ENCODE measurements at places on chromosomes 6 and 20.

DNA sequence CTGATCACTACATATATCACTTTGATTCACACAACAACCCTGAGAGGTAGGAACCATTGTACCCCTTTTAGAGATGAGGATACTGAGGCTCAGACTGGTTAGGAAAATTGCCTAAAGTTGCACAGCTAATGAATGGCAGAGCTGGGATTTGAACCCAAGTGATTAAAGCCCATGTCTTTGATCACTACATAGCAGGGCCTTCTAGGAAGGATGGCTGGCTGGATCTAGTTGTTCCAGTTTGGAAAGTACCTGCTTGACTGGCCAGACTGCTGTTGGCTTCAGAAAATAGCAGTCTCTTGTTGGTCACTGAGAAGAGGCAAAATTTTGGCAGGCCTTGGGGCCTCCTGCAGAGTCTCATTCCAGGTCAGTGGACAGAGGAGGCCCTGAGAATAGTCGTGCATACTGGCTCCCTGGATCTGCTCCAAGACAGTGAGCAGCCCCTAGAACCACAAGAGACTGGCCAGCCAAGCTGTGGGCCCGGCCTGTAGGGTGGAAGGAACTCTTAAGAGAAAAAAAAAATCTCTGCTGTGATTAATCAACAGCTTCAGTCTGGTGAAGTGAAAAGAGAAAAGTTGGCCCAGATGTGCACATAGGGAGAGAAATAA lies 17.5 kb downstream of the PPARD start:
- DNase-seq = no peak

GRCh38 chr6:1418471-1419191 lies 29.3 kb downstream of the FOXF2 start:
- DNase-seq = no peak

DNA sequence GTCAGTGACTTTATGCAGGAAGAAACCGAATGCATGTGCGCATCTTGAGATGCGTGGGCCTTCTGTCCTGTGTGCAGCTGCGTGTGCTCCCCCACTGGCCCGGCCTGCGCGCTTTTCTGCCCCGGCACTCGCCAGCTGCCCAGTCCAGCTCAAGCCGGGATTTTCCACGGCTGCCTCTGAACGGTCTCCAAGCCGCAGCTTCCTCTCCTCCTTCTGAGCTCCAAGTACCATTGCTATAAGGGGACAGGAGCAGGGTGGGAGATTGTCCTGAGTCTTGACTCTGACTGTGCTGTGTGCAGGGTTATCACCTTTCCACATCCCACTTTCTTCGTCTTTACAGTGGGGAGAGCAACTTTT lies 302.8 kb downstream of the THBS2 start:
- DNase-seq = no peak

- DNase-seq = no peak
Measured at GRCh38 chr20:4216142-4216735, 200.9 kb upstream of the RNF24 start.

GRCh38 chr20:22800129-22800528 lies 215.8 kb upstream of the FOXA2 start:
- no peak for DNase-seq
